CD4-positive, alpha-beta T cell treated with Interleukin-21 for 1 hour (primary cell): ENCODE measurements at places on chromosomes 5 and 9.

DNA sequence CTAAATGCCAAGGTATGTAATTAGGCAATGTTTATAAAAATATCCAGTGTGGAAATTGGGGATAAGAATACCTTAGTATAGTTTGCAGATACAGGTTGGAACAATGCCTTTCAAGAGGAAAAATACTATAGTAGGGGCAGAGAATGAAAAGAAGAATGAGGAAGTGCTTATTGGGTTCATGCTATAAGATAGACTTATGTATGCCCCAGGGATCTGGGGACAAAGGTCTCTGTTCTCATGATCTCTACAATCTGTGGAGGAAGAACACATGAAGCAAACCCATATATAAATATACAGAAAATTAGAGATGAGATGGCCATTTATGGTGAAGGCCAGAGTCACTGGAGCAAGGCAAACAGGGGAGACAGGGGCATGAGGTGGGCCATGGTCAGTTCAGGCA lies 106.5 kb upstream of the DAB2 start:
- no peak for DNase-seq

DNA sequence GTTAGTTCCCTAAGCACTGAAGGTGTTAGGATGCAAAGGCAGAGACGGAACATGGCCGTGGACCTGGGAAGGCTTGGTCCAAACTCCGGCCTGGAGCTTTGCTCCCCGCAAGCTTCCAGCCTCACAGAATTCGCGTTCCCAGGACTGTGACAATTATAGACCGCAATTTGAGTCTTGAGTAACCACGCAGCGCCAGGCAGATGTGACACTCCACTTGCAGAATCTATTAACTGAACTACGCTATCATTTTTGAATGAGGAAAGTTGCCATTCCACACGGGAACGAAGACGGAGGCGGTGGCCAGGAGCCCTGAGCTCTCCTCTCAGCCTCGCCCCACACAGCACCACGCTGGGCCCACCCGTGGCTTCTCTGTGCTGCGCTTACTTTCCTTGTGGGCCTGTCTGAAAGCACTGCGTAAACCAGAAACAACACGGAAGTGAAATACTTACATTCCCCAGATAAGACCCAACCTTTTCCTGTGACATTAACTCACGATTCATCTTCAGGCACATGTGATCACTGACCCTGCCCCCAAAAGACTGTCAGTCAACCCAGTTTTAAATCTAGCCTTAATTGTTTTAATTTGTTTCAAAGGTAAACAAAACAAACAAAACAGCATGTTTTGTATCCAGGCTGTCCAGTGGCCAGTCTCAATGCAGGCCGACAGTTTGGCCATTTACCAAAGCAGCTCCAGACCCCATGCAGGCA lies 16.1 kb upstream of the COL5A1 start:
- DNase-seq = no peak

DNA sequence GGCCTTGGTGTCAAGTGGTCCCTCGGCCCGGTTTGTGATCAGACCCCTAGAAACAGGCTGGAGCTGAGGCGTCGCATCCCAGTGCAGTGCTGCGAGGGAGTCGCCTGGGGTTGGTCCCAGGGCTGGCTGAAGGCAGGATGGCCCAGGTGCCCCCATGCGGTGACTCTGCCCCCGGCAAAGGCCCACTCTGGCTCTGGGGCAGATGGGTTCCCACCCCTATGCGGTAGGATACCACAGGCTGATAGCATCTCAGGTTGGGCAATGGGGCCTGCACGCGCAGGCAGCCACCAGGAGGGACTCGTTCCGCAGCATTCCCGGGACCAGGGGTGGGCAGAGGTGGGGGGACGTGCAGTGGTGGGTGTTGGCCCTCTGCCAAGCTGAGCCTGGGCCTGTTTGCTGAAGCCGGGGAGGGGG lies 86.0 kb downstream of the RXRA start:
- no peak for DNase-seq

GRCh38 chr5:75054134-75054930 lies 2.0 kb upstream of the GCNT4 start:
- DNase-seq = no peak

GRCh38 chr5:53399926-53400697 lies 80.3 kb upstream of the FST start:
- DNase-seq = no peak
